ENCODE measurements at places on chromosomes 5 and 9.
A peak's percentile ranks its signal among the peaks of the same experiment; 100 is the strongest.

- peak; percentile 99 for DNase-seq
These were observed 36.2 kb downstream of the SH3PXD2B start for GRCh38 chr5:172417983-172418630.

GRCh38 chr5:115985802-115986757, 23.8 kb downstream of the LVRN start:
- no peak for DNase-seq

DNA sequence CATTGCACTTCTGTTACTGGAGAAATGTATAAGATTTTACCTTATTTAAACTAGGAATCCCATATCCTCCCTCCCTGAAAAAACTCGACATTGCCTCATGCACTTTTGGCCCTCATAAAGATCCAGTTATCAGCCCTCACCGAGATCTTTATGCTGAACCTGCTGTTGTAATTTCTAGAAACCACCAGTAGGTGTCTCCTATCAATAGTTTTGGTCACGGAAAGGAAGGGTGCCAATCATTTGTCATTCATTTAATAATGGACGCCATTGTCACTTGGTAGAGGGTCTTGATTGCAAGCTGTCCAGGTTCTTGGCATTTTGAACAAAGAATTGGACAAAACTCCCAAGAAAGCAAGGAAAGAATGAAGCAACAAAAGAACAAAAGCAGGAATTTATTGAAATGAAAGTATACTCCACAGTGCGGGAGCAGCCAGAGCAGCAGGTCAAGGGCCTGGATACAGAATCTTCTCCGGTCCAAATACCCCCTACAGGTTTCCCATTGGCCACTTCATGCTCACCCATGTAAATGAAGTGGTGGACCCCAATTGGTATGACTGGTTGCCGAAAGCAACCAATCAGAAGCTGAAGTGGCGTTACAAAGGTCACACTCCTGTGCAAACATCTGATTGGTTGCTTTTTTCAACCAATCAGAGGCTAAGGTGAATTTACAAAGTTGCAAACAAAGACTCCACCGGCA, 524.3 kb downstream of the PSAT1 start:
- DNase-seq: peak; percentile 30

- DNase-seq: no peak
These were observed 317.9 kb upstream of the IRX1 start for GRCh38 chr5:3277590-3278196.

DNA sequence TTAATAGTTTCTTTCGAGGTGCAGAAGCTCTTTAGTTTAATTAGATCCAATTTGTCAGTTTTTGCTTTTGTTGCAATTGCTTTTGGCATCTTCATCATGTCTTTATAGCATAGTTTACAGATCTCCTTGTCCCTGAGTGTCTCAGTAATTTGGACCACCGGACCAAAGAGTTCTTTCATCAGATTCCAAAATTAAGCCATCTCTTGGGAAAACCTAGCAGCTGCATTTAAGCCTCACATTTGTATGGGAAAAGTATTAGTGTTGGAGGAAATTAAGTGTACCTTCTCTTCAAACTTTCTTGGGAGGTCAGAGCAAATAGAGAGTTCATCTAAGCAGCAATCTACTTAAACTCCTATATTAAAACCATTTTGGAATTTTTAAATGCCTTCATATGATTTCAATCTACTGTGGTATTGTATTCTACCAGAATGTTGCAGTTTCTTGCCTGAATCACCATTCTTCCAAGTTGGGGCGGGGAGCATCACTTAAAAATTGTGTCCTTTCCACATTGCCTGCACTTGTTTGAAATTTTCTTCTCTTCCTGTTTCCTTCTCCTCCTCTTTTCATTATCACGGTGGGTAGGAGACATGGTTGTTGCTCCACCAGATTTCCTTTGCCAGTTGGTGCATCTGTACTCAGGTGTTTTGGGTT, 97.3 kb upstream of the DAB2 start:
- DNase-seq: no peak

DNA sequence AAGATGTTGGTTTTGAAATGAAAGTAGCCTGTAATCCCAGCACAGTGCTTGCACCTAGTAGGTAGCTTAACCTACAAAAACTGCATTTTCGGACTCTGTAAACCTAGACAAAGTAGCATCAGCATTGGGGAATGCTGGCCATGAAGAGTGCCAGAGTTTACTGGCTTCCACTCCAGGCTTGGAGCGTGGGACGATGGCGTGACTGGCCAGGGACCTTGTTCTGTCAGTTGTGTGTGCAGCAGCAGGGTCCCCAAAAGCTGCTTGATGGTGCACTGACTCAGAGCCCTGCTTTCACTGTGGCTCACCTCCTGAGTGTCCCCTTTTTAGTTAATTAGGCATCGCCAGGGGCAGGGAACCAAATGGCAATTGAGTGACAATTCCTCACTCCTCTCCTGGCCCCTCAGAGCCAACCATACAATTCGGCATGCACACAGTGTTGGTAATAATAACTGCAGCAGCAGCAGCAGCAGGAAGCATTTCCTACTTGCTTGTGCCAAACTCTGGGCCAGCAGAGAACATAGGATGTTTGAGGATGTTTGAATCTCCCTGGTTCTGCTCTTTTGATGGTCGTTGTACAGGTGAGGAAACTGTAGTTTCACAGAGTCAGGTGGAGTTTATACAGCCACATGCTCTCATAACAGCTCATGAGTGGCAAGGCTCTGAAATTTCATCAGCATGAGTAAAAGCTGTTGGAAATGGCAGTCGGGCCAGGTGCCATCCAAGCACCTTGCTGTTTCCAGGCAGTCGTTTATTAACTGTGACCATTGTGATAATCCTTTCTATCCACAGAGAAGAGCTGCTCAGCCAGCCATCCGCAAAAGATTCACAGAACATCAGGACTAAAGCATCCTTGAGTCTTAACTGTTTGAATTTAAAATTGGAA, 4.2 kb downstream of the UBE2QL1 start:
- no peak for DNase-seq
